Right ventricle myocardium inferior (tissue), 1 donor: ENCODE measurements at places on chromosomes 5 and 9.
A peak's percentile ranks its signal among the peaks of the same experiment; 100 is the strongest.

DNA sequence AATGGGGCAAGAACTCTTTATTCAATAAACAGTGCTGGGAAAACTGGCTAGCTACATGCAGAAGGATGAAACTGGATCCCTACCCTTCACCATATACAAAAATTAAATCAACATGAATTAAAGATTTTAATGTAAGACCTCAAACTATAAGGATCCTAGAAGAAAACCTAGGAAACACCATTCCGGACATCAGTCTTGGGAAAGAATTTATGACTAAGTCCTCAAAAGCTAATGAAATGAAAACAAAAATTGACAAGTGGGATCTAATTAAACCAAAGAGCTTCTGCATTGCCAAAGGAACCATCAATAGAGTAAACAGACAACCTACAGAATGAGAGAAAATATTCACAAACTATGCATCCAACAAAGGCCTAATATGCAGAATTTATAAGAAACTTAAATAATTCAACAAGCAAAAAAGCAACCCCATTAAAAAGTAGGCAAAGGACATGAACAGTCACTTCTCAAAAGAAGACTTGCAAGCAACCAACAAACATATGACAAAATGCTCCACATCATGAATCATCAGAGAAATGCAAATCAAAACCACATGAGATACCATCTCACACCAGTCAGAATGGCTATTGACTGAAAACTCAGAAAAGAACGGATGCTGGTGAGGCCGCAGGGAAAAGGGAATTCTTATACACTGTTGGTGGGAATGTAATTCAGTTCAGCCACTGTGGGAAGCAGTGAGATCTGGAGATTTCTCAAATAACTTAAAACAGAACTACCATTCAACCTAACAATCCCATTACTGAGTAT lies 104.3 kb upstream of the MAP3K1 start:
- DNase-seq, result no peak

DNA sequence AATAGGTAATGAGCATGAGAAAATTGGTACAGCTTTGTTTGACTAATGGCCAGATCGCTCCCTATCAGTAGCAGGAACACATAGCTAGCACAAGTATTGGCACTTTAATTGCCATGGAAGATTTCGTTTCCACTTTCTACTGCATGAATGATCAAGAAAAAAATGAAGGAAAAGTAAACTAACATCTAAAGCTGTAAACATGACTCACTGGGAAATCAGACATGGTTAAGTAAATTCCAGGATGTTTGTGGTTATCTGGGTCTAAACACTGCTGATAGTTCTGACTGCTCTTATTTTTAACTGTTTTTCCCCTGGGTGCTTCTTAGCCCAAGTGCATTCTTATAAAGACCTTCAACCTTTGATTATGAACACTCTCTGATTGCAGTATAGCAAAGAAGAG lies 388.9 kb downstream of the NR2F1-AS1 start:
- DNase-seq, result no peak

DNA sequence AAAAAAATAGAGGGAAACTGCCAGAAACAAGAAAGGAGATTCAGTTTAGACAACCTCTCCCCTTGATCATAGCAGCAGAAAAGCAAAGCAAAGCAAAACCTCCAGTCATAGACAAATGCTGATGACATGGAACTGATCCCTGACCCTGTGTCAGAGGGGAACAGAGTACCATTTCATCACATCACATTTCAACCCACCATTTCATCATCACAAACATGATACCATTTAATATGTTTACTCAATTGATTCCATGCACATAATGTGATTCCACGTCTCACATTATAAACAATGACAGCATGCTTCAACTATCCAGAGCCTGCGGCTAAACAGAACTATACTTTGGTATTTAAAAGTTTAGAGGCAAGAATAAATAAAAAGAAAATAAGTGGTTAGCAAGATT lies 28.7 kb upstream of the ACOT12 start:
- DNase-seq, result no peak

GRCh38 chr5:82365744-82366228 lies 87.6 kb upstream of the RPS23 start:
- no peak for DNase-seq

- DNase-seq, result no peak
Observed at GRCh38 chr9:16203729-16204573, 651.1 kb downstream of the CCDC171 start.

DNA sequence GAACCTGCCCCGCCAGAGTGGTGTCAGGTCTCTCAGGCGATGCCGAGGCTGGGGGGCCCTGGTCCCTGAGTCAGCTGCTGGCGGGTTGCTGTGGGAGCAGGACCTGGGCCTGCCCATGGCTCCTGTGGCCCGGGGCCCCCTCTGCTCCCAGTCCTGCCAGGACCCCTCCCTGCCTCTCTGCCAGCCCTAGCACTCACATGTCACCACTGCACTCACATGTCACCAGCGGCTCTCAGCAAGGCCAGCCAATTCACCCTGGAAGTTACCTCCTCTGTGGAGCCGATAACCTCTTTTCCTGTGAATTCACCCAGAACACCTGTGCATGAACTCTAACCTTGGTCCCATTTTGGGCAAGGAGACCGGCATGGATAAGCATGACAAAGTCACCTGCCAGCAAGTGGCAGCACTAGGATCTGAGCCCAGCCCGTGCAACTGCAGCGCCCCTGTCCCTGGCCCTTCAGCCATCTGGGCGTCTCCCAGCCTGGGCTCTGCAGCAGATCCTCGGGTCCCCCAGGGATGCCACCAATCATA lies 170.2 kb downstream of the GAPVD1 start:
- no peak for DNase-seq

DNA sequence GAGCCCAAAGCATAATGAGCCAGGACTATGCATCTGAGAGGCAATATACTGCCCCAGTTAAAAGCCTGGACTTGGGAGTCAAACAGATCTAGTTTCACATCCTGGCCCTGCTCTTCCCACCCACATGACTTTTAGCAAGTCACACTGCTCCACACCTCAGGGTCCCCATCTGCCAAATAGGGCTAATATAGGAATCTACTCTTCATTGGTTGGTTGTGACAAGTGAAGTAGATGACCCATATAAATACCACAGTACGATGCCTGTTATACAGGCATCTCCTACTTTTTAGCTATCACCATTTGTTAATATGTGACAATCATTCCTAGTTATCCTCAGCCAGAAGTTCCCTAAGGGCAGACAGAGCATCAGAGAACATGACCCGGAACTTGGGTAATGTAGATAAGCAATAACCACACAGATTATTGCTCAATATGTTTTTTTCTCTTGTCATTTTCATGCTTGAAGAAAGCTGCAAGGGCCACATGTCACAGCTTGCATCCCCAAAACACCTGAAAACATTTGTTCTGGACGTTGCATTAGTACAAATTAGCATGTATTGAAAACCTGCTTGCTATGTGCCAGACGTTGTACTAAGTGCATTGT lies 20.4 kb downstream of the ADAM19 start:
- DNase-seq, result peak; percentile 15

DNA sequence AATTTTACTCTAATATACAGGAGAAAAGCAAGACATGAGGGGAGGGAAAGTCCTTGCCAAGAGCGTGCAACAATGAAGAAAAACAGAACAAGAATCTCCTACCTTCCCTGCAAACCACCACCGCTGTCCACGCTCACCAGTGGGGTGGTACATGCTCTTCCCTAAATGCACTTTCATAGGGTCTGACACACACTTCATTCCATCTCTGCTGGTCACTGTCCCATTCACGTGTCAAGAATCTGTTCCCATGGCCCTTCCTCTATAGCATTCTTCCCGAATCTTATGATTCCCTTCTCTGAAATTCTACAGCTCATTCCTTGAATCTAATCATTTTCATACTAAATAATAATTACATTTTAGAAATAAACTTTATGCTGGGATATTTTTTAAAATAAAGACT lies 11.4 kb upstream of the DNAH5 start:
- DNase-seq, result no peak

GRCh38 chr9:90818279-90818678 lies 16.7 kb downstream of the SYK start:
- DNase-seq, result no peak

DNA sequence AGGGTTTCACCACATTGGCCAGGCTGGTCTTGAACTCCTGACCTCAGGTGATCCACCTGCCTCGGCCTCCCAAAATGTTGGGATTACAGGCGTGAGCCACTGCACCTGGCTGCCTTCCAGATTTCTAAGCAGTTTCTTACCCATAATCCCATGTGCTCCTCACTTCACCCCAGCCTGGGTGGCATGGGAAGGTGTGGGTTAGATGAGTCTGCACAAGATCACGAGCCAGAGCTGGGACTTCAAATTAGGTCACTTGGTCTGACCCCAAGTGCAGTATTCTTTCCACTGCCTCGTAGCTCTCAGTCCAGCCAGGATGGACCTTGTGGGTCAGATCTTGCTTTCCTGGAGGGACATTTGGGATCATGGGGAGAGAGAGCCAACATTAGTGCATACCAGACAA lies 37.5 kb upstream of the STRBP start:
- no peak for DNase-seq

DNA sequence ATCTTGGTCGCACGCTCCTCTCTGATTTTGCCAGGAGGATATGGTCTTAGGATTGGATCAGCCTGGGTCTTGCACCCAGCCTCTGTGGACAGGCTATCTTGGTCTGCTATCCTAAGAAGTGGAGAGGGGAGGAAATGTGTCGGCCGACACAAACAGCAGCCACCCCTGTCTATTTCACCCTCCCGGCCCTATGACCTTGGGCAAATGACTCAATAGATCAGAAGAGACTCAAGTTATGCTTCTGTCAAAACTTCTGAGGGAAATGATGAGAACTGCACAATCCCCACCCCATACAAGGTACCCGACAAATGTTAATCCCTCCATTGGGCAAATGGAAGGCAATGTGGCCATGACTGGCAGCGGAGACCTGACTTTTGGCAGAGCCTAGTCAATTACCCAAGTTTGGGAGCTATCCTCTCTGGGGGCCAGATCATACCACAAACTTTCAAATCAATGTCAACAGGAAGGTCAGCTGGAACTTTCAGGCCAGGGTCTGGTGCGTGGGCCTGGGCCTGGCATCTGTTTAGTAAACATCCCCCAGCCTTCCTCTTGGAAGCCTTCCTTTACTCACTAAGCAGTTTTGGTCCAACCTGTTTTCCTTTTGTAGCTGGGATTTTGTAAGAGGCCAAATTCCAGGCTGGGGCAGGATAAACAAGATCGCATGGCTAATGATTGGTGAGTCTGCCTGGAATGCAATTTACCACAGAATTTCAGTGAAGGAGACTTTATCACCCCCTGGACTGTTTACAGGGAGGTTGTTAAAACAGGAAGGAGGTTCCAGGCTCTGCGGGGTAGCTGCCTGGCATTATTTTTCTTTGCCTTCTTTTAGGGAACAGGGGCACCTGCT lies 64.2 kb upstream of the CPEB4 start:
- no peak for DNase-seq
